T-helper 1 cell (primary cell): ENCODE measurements at places on chromosomes 7 and 10.

DNA sequence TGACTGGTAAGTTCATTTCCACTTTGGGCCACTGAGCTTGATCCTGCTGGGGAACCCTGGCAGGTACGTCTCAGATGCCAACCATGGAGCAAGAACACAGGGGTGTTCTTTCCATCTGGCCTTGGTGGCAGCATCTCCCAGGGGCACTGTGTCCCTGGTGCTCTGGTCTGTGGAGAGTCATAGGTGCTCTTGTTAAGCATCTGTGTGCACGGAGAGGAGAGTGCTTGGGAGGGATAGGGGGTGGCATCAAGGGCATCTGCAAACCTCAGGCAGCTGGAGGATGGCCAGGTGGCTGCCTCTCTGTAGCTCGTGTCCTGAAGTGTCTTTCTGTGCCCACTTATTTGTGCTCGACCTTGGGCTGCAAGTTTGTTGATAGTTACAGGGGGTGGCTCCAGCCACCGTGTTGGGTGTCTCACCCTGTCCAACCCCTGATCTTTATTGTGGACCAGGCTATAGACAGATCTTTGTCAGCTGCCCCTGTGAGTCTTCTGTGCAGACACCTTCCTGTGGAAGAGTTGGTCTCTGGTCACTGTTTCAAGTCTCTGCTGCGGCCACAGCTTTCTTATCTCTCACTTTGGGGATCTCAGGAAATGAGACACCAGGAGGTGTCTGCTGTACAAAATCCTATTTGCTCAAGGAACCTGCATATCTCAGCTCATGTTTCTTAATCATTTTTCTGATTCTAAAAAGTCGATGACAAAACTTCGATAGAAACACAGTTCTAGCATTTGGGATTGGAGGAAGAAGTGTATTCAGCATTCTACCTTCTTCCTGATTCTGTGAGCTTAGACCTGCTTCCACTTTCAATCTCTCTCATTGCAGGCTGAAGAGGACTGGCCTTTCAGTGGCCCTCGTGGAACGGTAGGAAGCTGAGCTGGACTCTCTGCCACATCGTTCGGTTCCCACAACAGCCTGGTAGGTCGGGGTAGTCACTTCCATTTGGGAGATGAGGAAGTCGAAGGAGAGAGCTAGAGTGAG is 17.2 kb upstream of the GIMAP8 start:
- DNase-seq = no peak

DNA sequence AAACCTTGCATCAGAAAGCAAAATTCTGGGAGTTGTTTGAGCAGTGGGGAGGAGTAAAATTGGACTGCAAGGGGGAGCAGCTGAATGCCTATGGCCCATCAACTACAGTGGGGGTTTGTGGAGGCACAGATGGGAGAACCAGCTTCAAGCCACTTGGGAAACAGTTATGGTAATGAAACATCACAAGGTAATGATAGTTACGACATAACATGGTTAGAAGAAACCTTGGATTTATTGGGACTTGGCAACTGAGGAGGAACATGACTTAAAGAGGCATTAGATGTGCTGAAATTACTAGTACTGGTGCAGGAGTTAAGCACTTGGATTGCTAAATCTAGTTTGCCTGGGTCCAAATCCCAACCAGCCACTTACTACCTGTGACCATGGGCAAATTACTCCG is 868.4 kb downstream of the KCNMA1 start:
- no peak for DNase-seq

DNA sequence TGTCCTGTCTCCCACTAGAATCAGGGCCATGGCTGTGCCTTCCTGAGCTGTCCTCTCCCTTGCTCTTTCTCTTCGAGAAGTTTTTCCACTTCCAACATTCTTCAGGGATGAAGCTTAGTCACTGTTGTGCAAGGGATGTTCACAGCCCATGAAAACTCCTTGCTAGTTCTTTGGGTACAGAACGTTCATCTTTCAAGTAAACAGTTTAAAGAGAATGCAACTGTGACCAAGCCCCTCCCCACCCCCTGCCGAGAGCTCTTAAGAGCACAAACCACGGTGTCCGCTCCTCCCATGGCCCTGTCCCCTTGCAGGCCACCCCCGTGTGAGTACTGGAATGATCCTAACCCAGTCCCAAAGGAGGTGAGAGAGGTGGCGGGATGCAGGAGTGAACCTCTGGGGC is 161.1 kb upstream of the RHEB start:
- DNase-seq = no peak

DNA sequence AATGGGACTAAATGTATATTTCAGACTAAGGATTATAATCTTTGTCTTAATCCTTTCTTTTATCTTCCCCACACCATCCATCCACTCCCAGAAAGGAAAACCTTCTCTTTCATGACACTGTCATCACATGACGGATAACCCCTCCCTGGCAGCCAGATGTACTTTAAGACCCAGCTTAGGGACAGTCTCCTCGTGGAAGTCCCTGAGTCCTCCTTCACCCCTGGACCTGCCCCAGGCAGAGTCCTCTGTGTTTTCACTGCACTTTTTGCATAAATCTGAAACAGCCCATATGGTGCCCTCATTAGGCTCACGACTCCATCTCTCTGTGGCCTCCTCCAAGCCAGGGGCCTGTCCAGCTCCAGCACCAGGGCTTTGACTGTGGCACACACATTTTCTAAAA is 16.0 kb downstream of the NRAP start:
- DNase-seq = no peak

GRCh38 chr7:4775848-4776623 is 613 bp downstream of the AP5Z1 start:
- no peak for DNase-seq

DNA sequence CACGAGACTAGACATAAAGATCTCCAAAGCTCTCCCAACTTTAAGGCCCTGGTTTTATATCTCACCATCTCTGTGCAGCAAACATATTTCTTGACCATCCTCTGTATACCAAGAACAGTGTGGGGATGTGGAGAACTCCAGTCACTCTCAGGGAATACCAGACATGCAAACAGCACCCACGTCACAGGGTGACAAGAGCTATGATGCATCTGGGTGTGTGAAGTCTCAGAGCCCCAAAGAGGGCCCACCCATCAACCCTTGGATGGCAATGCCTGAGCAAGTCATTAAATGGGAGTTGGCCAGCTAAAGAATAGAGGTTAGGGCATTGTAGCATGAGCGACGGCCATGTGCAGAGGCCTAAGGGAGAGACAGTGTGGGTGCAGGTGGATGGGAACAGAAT is 373.5 kb upstream of the BMPER start:
- DNase-seq = no peak
